Activated CD4-positive, alpha-beta T cell treated with anti-CD3 and anti-CD28 coated beads, Interleukin-2, amount 10 ng/mL, durations not matched to agents 24 days and 14 days (primary cell): ENCODE measurements at places on chromosomes 5 and 9.

DNA sequence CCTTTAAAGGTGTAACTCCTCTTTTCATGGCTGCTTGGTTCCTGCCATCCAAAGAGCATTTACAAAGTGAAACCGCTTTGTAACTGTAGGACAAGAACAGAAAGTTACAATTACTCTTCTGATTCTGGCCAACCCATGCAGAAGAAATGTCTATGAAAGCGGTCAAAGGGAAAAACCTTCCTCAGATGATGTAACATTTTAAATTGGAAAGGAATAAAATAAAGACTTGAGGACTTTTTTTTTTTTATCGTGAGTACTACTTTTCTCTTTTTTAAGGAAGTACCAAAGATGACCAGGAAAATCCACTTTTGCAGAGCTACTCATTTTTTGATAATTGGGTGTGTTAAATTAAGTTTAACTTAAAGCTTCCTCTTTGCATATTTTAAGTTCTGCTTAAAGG is 13.0 kb upstream of the C9orf72 start:
- no peak for DNase-seq

DNA sequence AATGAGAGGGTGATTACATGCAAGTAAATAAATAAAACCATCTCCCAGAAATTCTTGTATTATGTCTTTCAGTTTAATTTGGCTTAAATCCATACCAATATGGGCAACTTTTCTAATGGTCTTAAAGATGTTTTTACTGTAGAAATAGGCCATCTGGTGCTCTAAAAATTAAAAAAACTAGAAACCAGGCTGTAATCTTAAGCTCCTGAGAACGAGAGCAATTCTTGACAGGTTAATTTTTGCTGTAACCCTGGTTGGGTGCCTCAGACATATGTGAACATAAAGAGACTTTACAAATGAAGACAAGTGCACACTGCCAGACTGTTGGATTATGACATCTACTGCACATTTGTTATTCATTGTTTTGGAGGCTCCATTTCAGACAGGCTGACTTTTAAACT is 246.8 kb upstream of the DAB2 start:
- DNase-seq, result no peak

GRCh38 chr9:91805031-91805430 is 145.0 kb downstream of the ROR2 start:
- no peak for DNase-seq

GRCh38 chr9:69249337-69249736 is 75.3 kb downstream of the TJP2 start:
- DNase-seq, result no peak

DNA sequence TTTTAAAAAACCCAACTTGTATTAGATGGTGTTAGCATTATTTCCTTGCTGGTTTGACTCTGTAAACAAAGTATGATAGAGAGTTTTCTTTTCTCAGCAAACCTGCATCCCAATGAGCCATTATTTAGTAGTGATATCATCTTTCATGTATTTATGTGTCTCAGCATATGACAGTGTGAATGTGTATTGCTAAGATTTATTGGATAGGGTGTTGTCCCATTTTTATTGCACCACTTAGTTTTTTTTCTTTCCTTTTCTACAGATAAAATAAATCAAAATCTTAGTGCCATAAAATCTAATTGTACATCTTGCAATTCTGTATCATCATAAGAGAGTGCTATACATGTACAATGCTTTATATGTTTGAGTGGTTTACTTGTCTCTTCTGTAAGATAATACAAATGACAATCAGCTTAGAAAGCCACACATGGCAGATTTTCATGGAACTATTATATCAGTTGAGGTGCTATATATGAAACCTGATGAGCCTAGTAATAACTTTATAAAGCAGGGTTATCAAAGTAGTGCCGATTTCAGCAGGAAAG is 149.2 kb upstream of the CYLC2 start:
- DNase-seq, result no peak
